ENCODE measurements at places on chromosomes 2 and 18.

DNA sequence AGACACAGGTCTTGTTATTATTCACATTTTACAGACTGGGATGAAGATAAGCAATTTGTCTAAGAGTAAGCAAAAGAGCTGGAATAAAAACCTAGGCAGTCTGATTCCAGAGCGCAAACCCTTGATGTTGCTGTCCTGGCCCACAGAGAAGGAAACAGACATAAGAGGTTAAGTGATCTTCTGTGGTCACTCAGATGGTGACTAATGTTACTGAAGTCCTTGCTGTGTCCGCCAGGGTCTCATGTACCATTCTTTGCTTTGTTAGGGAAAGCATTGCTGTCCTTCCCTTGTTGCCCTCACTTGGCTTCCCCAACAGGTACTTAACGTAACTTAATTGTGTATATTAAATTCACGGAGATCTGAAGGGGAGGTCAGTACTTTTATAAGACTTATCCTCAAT is 14.9 kb upstream of the FAP start:
- DNase-seq = no peak

DNA sequence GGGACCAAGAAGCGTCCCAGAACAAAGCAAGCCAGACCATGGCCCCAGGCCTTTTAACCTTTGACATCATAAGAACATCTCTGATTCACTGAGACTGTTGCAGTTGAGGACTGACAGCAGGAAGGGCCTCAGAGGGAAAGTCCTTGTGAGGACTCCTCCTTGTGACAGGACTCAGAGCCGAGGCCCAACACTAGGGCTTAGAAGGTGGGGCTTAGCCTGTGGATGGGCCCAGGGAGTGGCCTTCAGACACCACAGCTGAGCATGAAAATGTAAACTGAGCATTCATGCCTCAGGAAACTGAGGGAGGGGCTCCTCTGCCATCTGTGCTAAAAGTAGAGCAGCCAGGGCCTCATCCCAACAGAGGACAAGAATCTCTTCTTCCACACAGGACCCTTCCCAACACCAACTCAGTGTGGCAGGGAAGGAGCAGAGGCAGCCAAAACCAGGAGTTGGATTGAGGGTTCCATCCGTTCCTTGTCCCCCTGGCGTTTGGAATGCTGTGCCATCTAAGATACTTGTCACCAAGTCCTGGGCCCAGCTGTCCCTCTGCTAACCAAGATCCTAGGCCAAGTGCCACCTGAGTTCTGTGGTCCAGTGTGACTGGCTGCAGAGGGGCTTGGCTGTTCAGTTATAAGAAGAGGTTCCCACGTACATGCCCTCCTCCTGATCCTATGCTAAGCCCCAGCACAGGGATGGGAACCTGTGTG is 37.5 kb upstream of the CAB39 start:
- DNase-seq = no peak

GRCh38 chr2:28449126-28449487 is 46.8 kb upstream of the PLB1 start:
- no peak for DNase-seq

DNA sequence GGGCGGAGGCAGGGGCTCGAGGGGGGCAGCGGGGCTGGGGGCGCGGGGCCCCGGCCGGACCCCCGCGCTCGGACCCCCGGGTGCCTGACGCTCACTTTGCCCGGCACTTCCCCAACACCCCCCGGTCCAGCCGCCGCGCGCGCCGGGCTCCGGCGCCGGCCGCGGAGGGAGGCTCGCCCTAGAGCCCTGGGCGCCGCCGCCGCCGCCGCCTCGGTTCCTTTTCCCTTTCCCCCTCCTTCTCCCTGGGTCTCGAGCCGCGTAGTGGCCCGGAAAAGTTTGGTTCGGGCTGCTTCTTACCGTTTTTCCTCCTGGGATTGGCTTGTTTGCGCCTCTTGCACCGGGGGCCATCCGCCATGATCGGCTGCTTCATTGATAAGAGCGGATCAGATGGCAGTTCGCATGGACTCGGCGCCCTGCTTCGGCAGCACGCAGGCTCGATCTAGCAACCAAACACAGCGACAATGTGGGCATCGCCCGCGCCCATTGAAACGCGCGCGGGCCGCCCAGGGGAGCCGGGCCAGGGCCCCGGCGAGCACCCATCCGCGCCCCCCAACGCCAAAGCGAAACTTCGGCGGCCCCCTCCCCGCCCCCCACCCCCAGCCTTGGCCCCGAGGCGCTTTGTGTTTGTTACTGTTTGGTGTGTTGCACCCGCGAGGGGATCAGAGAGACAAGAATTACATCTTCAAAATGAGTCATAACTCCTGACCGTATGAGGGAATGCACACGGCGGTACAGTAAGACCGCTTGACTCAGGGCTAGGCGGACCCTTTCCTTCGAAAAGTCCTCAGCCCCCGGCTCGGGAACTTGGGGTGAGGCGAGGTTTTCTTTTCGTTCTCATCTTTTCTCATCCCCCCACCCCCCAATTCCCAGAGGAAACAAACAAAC is 2.7 kb downstream of the ZEB2 start:
- DNase-seq = no peak

DNA sequence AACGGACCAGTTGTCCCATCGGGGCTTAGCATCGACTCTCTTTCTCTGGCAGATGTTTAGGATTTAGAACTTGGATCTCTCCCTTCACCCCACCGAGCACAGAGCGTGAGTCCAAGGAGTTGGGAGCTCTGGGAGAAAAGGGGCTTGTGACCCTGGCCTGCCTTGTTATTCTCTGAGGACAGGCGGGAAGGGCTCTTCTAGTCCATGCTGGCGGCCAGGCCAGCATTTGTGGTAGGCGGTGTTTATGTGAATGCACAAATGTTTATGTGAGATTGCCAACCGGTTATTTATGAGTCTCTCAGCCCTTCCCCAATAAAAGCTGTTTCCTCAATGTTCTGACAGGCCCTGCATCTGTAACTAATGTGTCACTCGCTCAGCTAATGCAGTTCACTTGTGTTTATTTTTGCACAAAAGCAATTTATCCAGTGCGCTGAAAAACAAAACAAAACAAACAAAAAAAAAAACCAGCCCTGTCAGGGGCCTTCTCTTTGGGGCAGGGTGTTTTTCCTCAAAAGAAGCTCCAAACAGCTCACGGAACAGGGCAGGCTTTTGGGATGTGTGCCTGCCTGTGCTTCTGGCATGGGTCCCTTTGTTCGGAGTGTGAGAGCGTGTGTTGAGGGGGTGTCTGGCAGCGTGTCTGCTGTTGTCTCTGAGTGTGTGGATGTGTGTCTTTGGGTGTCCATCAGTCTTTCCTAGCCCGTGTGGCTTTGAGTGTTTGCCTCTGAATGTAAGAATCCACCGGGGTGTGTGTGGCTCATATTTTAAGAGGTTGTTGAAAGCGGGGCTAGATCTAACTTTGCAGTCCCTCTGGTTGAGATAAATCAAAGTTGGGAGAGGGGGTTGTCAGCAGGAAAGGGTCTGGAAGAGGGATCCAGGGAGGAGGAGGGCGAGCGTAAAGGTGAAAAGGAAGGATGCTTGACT is 52.8 kb upstream of the HAAO start:
- DNase-seq = no peak

- DNase-seq = no peak
These were observed 3.2 kb downstream of the BOD1L2 start for GRCh38 chr18:57150081-57150480.
